Suppressor macrophage treated with lipopolysaccharide for 4 hours (primary cell): ENCODE measurements at places on chromosomes 13 and 19.
A peak's percentile ranks its signal among the peaks of the same experiment; 100 is the strongest.

DNA sequence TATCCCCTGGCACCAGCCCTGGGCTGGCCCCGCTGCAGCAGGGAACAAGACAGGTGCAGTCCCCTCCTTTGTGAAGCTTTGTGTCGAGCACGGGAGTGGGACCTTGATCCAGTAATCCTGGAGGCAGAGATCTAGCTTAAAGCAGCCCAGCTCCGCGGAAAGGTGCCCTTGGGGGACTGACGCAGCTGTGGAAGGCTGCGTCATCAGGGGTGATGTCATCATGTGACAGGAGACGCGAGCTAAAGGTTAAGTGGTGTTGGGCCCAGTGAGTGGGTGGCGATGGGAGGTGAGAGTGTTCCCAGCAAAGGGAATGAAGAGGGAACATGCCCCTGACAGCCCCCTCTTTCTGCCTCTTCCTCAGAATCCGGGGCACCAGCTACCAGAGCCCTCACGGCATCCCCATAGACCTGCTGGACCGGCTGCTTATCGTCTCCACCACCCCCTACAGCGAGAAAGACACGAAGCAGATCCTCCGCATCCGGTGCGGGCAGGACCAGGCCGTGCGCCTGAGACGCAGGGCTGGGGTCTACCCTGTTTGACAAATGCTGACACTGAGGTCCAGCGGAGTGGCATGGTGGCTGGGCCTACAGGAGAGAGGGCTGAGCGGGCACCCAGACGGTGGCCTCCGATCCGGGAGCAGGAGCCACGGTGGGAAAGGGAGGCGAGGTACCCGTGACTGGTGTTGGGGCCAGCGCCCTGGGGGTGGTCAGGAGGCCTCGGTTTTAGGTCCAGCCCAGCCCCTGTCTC, 2.6 kb downstream of the LHB start:
- no peak for DNase-seq

DNA sequence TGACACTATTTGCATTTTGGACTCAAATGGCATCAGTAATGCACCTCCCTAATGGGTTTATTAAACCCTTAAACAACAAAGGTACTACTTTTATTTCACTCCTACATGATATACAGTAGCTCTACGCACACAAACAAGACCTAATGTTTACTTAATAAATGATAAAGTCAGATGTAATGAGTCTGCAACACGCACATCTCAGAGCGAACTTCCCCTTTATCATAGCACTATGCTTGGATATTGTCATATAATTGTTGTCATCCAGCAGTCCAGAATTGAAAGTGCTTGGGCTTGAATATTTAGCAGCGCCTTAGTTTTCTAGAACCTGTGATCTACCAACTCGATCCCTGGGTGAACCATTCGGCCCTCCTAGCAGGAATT, 772 bp downstream of the PARP4 start:
- no peak for DNase-seq

DNA sequence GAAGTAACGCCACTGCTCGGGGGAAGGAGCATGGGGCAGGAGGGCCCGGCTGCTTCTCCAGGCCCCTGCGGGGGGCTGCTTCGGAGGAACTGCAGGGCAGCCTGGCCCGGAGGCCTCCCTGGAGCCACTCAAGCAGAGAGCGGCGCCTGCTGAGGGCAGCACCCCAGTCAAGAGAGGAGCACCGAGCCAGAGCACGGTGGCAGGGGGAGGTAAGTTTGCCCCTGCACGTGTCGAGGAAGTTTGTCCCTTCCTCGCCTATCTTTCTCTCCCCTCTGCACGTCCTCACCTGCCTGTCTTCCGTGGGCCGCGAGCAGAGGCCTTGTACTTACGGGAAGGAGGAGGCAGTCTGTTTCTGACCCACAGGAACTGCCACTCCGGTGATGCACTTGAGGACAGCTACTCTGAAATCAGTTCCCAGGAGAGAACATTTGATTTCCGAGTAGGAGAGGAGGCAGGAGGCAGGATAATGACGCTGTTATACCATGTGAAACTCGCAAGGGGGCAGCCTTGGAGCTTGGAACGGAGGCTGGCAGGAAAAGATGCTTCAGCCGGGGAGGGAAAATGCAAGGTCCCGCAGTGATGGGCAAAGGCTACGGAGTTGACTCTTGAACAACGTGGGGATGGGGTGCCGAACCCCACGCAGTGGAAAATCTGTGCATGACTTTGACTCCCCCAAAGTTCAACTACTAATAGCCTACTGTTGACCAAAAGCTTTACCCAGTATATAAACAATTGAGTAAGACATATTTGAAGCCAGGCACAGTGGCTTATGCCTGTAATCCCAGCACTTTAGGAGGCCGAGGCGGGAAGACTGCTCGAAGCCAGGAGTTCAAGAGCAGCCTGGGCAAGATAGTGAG, 5.0 kb downstream of the FFAR1 start:
- peak; percentile 92 for DNase-seq

- no peak for DNase-seq
Measured at GRCh38 chr13:31115616-31116015, 46.1 kb downstream of the HSPH1 start.

- peak; percentile 95 for DNase-seq
Measured at GRCh38 chr19:12881172-12881808, at the start of gene DNASE2. DNASE2 (minus strand) TSS chr19:12881449; CDS start chr19:12881375, 74 bp downstream.

DNA sequence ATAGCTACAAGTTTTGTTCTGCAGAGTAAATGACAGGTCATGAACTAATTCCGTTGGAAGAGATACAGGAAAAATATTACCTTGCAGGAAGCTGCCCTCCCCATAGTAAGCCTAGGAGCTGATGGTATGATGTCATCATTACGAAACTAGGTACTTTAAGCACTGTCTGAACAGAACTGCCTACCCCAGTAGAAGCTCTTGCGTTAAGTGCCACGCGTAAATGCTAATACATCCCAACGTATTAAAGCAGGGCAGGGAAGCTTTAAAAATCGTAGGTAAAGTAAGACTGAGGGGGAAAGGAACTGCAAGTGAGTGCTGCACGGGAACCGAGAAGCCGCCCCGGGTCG, 572 bp downstream of the UGGT2 start:
- DNase-seq, result peak; percentile 49
